ENCODE measurements at places on chromosomes 4 and X.

GRCh38 chr4:67892253-67892652 lies 8.5 kb upstream of the TMPRSS11D start:
- DNase-seq, result no peak

GRCh38 chr4:88062843-88063242 lies 55.4 kb downstream of the PKD2 start:
- no peak for DNase-seq

DNA sequence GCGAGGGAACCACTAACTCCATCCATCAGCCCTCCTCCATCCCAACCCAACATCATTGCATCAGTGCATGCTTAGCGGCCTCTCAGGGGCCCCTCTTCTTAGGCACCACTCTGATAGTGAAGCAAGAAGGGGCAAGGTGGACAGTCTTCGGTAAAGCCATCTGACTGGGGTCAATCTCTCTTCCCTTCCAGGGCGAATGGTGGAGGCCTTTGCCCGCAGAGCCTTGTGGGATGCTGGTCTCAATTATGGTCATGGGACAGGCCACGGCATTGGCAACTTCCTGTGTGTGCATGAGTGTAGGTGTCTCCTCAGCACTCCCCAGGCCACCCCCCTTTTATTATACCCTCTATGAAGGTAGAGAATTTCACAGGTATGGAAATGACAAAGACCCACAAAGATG lies 18.8 kb upstream of the SASH3 start:
- DNase-seq, result no peak

DNA sequence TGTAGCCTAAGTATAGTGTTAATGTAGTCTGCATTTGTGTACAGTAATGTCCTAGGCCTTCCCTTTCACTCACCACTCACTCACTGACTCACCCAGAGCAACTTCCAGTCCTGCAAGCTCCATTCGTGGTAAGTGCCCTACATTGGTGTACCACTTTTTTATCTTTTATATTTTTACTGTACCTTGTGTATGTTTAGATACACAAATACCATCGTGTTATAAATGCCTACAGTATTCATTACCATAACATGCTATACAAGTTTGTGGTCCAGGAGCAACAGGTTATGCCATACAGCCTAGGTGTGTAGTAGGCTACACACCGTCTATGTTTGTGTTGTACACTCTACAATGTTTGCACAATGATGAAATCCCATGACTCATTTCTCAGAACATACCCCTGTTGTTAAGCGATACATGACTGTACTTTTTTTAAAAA lies 15.4 kb downstream of the TSPAN5 start:
- no peak for DNase-seq

DNA sequence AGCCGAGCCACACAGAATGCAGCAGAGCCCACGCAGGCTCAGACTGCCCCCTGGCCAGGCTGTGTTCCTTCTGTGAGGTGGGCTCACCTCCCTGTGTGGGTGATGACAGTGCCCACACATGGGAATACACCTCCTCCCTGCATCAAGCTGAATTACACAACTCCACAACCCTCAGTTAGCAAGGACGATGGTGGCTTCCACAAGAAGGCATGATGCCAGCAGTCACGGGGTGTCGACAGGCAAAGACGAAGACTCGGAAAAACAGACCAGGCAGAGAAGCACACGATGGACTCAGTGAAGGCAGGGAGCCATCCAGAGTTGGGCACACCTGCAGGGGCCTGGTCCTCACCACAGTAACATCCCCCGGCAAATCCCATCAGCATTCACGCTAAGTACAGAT lies 12.1 kb downstream of the LETM1 start:
- DNase-seq, result no peak

DNA sequence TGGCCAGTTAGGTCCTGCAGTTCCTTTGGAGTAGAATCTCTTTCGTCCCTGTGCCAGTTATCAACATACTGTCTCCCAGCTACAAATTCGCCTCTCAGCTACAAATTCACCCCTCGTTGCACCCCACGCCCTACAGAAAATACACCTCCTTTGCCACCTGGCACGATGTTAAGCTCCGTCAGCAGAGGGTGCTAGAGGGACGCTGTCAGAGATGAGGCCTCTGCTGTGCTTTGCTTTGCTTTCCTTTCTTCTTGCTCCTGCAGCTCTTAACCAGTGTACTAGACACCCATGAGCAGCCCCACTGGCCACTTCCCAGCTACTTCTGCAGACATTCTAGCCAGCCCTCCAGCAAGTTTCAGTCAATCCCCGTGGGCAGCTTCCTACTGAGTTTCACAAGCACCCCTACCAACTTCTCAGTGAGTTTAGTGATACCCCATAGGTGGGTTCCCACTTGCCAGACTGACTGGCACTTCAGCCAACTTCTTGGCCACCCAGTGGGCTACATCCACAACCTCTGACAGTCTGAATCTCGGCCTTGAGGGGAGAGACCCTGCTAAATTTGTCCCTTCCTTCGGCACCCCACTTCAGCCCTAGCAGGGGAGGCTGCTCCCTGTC lies 21.8 kb downstream of the HAUS3 start:
- peak; percentile 49 for DNase-seq

GRCh38 chrX:136735601-136736000 lies 45.1 kb downstream of the ARHGEF6 start:
- DNase-seq, result peak; percentile 25

DNA sequence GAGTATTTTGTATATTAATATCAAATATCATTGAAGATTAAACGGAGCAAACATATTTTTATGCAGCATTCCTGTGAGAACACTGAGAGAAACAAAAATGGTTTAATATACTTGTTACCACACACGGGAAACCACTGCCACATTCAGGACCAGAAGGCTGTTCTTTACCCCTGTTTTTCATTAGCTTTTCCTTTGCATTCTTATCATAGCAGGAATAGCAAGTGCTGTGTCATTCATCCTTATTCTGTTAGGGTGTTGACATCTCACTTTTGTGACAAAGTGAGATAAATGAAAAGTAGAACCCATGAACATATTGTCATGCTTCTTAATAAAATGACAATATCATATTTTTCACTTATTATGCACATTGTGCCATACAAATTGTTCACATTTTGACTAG lies 212.4 kb upstream of the NDST4 start:
- DNase-seq, result no peak

DNA sequence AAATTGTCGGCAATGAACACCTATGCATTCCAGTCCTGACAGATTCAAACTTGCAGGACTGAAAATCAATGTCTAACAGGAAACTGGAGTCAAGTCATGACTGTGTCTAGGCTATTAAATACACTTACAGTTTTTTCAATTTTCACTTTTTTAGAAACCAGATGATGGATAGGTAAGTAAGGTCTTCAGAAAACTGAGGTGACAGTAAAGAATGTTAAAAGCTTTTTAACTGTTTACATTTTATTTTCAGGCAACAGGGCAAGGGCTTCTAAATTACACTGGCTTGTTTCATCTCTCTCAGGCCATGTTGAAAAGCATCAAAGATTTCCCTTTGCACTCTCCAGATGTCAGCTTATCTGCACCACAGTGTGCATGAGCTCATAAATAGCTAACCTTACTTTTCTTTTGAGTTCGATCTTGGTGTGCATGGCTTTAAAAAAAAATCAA lies 65.2 kb downstream of the SEC24D start:
- DNase-seq, result no peak

DNA sequence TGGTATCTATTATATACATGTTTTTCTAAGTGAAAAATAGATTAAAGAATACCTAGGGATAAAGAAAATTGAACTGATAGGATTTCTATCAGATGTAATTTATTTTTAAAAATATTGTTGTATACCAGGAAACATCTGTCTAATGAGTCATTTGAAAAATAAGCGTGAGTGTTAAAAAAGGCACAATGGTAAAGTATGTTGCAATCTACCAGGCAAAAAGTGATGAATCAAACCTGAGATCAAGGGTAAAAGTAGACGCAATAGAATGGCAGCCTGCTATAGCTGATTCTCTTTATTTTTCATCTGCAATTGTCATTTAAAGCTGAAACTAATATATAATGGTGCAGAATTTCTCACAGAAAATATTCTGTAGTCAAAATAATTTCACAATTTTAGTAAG lies 1119.6 kb downstream of the PCDH18 start:
- DNase-seq, result no peak

- no peak for DNase-seq
Observed at GRCh38 chr4:156116991-156117390, 163.3 kb upstream of the CTSO start.

GRCh38 chr4:141037446-141037845 lies 95.8 kb downstream of the RNF150 start:
- no peak for DNase-seq

- DNase-seq, result peak; percentile 64
Observed at GRCh38 chr4:2103843-2104547, 44.9 kb downstream of the NAT8L start.

DNA sequence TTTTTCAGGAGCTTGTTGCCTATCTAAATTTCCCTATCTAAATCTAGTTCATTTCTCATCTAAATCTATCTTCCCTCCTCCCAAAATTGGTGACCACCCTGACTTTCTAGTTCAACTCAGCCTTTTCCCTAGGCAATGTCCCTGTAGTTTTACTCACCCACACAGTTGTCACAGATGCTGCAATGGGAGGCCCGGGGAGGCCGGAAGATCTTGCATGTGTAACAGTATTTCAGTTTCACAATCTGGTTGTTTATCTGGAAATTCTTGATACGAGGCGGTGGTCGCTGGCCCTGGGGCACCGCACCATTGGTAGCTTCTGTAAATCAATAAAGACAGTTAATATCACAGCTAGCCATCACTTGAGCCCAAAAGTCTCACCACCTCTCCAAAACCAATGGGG lies 20.2 kb downstream of the ZDHHC9 start:
- DNase-seq, result no peak

DNA sequence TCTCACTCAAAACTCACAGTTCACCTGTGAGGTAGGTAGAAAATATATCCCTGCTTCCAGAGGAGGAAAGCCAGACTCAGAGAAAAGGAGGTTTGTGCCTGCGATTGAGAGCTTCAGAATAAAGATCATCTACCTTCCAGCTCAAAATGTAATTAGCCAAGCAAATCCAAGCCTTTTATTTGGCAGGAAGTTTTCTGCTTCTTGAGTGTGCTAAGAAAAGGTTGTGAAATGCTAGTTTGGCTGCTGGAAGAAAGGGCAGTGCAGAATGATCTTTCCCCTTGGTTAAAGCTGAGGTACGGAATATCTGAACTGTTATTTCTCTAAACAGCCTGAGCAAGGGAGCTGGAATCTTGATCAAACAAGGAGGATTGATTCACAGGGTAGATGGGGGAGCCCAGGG lies 59.7 kb upstream of the VCX3B start:
- no peak for DNase-seq

DNA sequence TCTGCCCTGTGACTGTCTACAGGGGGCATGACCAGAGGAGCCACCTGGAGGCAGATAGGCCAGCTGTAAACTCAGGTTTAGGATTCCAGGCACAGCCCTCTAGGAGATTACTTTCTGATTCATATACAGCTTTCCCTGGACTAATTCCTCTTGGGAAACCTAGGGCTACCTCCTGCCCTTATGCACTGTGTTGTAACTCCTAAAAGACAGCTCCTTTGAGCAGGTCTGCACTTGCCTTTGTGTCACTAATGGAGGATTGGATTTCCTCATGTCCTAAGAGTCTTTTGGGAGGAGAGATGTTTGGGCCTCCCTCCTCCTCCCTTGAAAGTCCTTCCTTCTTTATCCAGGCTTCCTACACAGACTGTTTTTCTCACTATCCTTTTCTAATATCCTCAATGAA lies 202.0 kb downstream of the PCDH19 start:
- DNase-seq, result no peak

- DNase-seq, result no peak
Observed at GRCh38 chr4:158704274-158704673, 18.9 kb downstream of the PPID start.

GRCh38 chrX:103356858-103357257 lies 552 bp downstream of the TCEAL9 start:
- DNase-seq, result no peak

- no peak for DNase-seq
Observed at GRCh38 chrX:65635822-65636221, 31.6 kb upstream of the MSN start.

- no peak for DNase-seq
Observed at GRCh38 chrX:120653000-120653399, 23.1 kb upstream of the C1GALT1C1 start.

- DNase-seq, result no peak
Observed at GRCh38 chr4:145196747-145197146, 16.4 kb upstream of the OTUD4 start.

DNA sequence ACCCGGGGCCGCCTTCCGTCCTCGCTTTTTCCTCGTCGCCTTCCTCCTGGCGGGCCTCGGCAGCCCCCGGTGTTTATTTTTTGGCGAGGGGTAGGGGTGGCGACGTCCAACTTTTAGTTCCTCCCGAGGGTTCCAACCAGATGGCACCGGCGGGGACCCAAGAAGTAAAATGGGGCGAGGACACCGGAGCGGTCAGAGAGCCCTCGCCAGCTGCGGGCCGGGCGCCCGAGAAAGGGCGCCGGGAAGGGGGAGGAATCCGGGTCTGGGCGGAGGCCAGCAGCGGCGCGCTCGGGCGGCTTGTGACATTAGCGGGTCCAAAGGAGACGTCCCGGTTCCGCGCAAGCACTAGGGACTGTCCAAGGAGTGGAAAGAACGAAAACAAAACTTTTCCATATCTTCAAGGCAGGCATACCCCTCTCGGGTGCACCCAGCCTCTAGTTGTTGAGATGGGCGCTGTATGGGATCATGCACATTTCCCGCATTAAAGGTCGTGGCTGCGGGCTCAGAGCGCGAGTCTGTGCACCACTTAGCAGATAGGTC lies 691 bp upstream of the USP46 start:
- DNase-seq, result no peak

DNA sequence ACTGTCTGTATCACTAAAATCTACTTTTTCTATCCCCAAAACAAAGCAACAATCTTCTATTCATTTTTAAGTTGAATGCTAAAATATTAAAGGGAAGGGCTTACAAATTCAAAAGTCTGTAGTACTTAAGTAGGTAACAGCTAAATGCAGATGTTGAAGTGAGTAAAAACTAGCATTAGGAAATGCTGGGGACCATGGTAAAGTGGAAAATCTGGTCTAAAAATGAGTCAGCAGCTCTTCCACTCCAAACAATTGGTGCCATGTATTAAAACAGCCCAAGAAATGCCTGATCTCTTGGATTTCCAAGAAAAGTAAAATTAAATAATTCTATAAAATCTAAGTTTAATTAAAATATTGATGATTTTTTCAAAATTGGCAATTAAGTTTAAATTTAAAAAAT lies 73.3 kb upstream of the PPP3CA start:
- peak; percentile 47 for DNase-seq

GRCh38 chrX:4588056-4588455 lies 874.6 kb upstream of the PRKX start:
- no peak for DNase-seq

DNA sequence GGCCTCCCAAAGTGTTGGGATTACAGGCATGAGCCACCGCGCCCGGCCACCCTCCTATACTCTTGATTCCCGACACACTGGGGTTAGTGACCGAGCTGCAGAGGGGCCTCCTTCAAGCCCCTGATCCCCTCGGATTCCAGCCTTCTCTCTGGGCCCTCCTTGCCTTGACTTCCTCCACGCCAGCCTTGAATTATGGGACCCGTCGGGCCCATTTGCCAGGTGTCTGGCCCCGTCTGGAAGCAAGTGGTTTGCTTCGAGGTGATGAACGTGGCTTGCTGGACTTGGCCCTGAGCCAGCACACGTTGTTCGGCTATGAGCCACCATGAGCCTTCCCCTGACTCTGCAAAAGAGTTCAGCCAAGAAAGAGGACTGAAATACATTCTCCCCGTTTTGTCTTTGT lies 37.4 kb upstream of the GRPEL1 start:
- DNase-seq, result no peak
